Lung (tissue), 17 donors: ENCODE measurements at places on chromosomes 4 and X.

DNA sequence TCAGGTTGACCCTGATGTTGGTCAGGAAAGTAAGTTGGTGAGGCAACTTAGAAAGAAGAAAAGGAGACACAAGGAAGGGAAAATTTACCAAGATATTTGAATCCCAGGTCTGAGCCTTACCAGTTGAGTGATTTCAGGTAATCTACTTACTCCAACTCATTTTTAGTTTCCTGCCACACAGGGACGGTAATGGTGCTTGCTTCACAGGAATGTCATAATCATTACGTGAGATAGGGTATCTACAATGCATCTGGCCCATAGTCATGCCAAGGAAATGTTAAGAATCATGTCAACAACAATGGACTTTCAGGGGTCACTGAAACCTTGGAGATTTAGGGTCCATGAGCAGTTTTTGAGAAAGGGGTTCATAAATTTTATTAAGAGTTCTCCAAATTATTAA is 195.4 kb upstream of the HHIP start:
- H3K4me1 ChIP-seq: peaks cover 3% of the 10 kb centered on the region
- H3K27ac ChIP-seq: no peak overlapping the region
- no peaks in the 10 kb centered on the region for H3K36me3 ChIP-seq
- DNase-seq: no peak
- H3K27me3 ChIP-seq: no peaks in the 10 kb centered on the region
- H3K4me3 ChIP-seq: no peak overlapping the region

- no peak for DNase-seq
- H3K27me3 ChIP-seq: peaks cover 2% of the 10 kb centered on the region
Measured at GRCh38 chr4:173909294-173909693, 374.2 kb downstream of the FBXO8 start.

GRCh38 chr4:138275963-138276621 is 33.9 kb upstream of the SLC7A11 start:
- H3K27me3 ChIP-seq: no peaks in the 10 kb centered on the region
- no peaks in the 10 kb centered on the region for H3K36me3 ChIP-seq
- DNase-seq: no peak
- H3K4me3 ChIP-seq: no peak overlapping the region

GRCh38 chrX:151287954-151288353 is 109.1 kb upstream of the VMA21 start:
- H3K4me1 ChIP-seq: no peaks in the 10 kb centered on the region
- no peaks in the 10 kb centered on the region for H3K27me3 ChIP-seq
- H3K4me3 ChIP-seq: no peak overlapping the region
- no peaks in the 10 kb centered on the region for H3K36me3 ChIP-seq
- DNase-seq: no peak

- peaks cover 9% of the 10 kb centered on the region for H3K36me3 ChIP-seq
- no peaks in the 10 kb centered on the region for H3K4me1 ChIP-seq
- H3K27ac ChIP-seq: no peak overlapping the region
- no peaks in the 10 kb centered on the region for H3K27me3 ChIP-seq
- H3K4me3 ChIP-seq: no peak overlapping the region
Measured at GRCh38 chrX:154471839-154472684, 7.0 kb downstream of the LAGE3 start.

GRCh38 chr4:73862322-73862721 is 6.9 kb upstream of the CXCL1 start:
- no peak overlapping the region for H3K4me3 ChIP-seq
- no peaks in the 10 kb centered on the region for H3K27me3 ChIP-seq
- H3K27ac ChIP-seq: no peak overlapping the region
- H3K4me1 ChIP-seq: no peaks in the 10 kb centered on the region
- H3K36me3 ChIP-seq: no peaks in the 10 kb centered on the region

DNA sequence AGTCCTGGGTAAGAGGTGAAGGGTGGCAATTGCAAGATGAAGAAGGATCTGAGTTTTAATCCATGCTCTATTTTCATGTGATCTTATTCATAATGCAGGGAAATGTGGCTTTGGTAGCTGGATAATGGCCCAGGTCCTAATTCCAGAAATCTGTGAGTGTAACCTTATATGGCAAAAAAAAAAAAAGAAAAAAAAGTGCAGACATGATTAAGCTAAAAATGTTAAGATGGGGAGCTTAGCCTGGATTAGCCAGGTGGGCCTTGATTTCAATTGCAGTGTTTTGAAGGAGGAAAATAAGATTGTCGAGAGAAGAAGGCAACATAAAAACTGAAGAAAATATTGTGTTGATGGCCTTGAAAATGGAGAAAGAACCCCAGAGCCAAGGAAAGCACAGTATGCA is 867.7 kb upstream of the HS3ST1 start:
- H3K4me1 ChIP-seq: no peaks in the 10 kb centered on the region
- H3K27ac ChIP-seq: no peak overlapping the region
- no peaks in the 10 kb centered on the region for H3K36me3 ChIP-seq

DNA sequence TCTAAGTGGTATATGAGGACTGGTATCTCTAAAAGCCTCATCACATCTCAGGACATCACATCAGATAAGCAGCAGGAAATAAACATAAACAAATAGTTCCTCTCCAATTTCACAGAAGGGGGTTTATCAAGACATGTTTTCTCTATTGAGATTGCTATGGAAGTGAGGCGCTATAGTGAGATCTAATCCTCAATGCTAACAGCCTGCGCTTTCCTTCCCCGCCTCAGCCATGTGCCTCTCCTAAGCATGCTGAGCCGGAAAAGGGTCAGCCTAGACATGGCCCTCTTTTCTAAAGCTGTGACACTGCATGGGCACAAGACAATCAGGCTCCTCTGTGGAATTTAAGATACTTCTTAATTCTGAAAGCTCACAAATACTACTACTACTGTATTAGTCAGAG is 286.1 kb downstream of the INPP4B start:
- DNase-seq: peak; percentile 38
- no peaks in the 10 kb centered on the region for H3K36me3 ChIP-seq
- H3K27ac ChIP-seq: no peak overlapping the region
- H3K27me3 ChIP-seq: no peaks in the 10 kb centered on the region
- H3K4me3 ChIP-seq: no peak overlapping the region

DNA sequence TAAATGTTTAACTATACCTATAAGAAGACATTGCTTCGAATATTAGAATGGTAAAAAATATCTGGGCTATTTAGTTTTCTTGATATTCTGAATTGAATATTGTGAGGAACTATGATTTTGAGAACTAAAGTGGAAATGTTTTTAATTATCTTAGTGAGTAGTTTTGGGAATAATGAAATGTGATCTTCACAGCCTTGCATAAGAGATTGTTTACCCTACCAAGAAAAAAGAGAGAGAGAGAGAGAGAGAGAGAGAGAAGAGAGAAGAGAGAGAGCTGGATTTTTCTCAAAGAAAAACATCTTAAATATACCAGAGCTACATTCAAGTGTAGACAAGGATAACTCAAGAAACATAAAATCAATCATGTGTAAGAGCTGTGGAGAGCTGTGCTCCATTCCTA is 148.7 kb upstream of the MAD2L1 start:
- no peak overlapping the region for H3K4me3 ChIP-seq
- H3K27me3 ChIP-seq: no peaks in the 10 kb centered on the region
- DNase-seq: no peak
- H3K4me1 ChIP-seq: no peaks in the 10 kb centered on the region

GRCh38 chr4:150070464-150071170 is 7.6 kb upstream of the DCLK2 start:
- no peaks in the 10 kb centered on the region for H3K4me1 ChIP-seq
- H3K27me3 ChIP-seq: no peaks in the 10 kb centered on the region
- no peaks in the 10 kb centered on the region for H3K36me3 ChIP-seq
- no peak for DNase-seq

DNA sequence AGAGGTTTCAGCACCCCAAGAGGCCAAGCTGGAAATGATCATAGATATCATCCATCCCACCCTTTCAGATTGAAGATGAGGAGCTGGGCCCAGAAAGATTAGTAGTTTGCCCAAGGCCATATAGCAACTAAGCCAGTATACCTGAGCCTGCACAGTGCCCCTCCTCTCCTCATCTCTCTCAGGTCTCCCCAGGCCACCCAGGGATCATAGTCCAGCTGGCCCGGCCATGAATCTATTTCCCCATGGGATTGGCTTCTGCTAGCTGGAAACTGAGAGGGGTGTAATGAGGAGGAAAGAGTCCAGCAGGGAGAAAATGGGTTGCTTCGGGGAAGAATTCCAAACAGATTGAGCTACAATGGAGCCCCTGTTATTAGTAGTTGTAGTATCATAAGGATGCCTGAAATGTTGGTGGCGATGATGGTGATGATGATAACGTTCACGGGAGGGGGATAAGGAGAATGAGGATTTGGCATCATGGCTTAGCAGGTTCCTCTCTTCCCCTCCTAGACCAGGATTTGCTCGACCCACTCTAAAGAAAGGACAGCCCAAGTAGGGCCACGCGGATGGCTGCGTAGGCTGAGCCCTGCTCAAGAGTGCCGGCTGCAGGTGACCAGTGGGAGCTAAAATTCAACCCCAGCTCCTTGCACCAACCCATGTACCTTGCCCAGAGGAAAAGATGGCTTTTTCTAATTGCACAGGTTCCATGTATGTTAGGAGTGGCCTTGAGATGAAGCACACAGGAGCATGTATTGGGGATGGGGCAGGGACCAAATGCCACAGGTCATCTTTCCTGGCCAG is 117.8 kb upstream of the PJA1 start:
- H3K4me1 ChIP-seq: peaks cover 16% of the 10 kb centered on the region
- H3K27me3 ChIP-seq: no peaks in the 10 kb centered on the region
- no peak for DNase-seq
- H3K36me3 ChIP-seq: no peaks in the 10 kb centered on the region
